Muscle of arm (tissue), 14 donors: ENCODE measurements at places on chromosomes 16 and 17.

- DNase-seq: peak; percentile 43
Observed at GRCh38 chr16:19179546-19180490, 11.8 kb downstream of the SYT17 start.

DNA sequence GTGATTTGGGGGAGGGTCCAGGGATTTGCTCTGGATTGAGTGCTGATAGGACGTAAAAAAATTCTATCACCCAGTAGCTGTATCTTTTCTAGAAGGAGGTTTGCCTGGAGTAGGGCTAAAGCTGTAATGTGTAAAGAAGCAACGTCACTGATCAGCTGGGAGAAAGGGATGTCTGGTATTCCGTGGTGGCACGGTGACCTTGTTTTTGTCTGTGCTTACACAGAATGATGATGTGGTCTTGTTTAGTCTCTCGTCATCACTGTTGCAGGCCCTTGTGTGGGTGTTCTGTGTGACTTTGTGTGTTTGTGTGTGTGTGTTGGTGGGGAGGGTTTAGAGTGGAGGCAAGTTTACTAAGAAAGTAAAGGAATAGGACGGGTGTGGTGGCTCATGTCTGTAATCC lies 22.5 kb upstream of the ARHGAP17 start:
- DNase-seq: no peak

GRCh38 chr17:60356940-60357339 lies 35.0 kb downstream of the USP32 start:
- DNase-seq: no peak

- no peak for DNase-seq
Observed at GRCh38 chr16:85859818-85860125, 39.2 kb upstream of the IRF8 start.

DNA sequence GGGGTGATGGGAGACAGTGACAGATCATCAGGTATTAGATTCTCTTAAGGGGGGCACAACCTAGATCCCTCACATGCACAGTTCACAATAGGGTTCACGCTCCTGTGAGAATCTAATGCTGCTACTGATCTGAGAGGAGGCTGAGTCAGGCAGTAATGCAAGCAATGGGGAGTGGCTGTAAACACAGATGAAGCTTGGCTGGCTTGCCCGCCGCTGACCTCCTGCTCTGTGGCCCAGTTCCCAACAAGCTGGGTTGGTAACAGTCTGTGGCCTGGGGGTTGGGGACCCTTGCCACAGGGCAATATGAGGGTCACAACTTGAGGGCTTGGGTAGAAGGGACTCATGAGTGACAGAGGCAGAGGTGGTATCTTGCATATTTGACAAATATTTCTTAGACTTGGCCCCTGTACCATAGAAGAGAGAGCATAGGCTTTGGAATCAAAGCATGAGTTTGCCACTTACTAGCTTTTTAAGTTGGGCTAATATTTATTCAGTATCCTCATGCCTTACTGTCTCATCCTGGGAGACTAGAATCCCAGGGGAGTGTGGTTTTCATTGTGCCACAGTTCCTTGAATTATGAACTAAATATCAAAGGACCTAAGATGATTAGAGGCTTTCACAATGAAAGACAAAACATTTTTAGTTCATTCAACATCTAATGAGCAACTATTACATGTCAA lies 133.4 kb downstream of the SPACA3 start:
- no peak for DNase-seq

- peak; percentile 60 for DNase-seq
Observed at GRCh38 chr17:82051776-82052637, at the start of the genes GPS1 and RFNG. GPS1 (plus strand) TSS chr17:82051898; CDS start chr17:82051932, 34 bp downstream. RFNG (minus strand) TSS chr17:82051811; CDS start chr17:82051766, 45 bp downstream.

DNA sequence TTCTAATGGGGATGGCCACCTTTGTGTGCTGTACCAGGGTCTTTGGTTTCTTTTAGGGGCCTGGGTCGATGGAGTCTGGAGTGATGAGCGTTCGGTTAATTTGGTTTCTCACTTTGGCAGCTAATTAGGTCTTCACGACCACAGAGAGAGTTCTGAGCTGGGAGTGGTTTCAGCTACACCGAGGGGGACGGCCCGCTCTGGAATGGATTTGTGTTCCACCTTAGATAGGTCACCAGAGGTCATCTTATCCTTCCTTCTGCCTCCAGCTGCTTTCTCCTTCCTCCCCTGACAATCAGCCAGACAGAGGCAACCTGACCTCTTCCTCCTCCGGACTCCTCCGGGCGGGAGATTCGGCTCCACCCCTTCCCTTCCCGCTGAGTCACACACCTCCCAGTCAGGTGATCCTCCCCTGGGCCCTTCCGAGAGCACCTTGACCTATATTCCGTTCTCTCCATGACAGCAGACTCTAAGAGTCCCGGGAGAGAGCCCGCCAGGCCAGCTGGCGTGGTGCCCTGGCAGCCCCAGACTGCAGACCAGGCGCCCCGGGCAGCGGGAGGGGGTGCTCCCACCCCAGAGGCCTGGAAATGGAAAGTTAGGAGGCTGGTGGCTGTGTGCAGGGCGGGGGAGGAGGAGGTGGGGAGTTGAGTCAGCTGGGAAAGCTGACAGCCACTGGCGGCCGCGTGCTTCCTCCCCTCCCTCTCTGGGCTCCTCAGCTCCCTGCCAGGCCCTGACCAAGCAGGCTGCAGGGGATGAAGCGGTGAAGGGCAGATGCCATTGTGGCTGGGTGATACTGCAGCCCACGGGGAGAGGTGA lies 44.7 kb downstream of the CHD9 start:
- DNase-seq: peak; percentile 85

GRCh38 chr16:70478912-70479341 lies 24.5 kb downstream of the FCSK start:
- no peak for DNase-seq

DNA sequence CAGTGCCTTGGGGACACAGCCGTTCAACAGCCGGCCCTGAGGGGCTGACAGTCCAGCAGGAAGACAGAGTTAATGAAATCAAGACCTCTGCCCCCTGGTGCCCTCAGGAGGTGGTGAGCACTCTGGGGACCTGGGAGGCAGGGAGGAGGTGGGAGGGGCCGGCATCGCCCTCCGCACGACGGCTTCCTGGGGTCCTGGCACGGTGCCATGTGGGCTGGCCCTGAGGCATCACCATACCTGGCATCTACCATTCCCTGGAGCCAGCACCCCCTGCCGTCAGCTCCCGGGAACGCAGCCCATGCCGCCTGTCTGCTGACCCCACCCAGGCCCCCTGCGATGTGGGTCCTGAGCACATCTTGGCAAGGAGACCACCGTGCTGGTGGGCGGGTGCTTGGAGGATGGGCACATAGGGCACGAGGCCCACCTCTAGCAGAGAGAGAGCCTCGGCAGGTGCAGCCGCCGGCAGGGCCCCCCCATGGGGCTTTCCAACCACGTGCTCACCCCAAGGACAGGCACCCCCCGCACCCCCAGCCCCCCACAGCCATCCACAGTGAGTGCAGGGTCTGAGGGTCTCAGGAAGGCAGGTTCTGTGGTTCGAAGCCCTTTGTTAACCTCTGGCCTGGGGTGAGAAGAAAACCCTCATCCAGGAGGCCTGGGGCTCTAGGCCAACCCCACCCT lies 52.5 kb downstream of the ZFPM1 start:
- no peak for DNase-seq

GRCh38 chr17:60153606-60154390 lies 4.0 kb downstream of the CA4 start:
- peak; percentile 59 for DNase-seq

- DNase-seq: no peak
Observed at GRCh38 chr17:64498308-64499203, 1.7 kb upstream of the POLG2 start.

- no peak for DNase-seq
Observed at GRCh38 chr16:57668263-57668571, at the start of gene ADGRG3. ADGRG3 (plus strand) TSS chr16:57668306; CDS start chr16:57668348, 42 bp downstream.

DNA sequence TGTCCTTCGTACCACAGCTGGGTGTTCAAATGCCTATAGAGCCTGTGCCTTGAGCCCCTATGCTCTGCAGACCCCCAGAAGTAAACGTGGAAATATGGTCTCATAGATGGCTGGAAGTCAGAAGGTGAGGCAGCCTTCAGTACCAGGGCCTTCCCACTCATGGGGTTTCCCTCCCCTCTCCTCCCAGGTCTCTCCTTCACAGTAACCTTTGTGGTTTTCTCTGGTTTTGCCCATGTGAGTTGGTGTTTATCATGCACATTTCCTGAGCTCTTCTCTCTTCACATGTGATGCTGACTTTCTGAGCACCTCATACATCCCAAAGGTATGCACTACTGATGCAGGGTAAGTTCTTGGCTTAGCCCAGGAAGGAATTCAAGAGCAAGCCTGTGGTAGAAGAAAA lies 35.4 kb downstream of the TMEM114 start:
- no peak for DNase-seq

DNA sequence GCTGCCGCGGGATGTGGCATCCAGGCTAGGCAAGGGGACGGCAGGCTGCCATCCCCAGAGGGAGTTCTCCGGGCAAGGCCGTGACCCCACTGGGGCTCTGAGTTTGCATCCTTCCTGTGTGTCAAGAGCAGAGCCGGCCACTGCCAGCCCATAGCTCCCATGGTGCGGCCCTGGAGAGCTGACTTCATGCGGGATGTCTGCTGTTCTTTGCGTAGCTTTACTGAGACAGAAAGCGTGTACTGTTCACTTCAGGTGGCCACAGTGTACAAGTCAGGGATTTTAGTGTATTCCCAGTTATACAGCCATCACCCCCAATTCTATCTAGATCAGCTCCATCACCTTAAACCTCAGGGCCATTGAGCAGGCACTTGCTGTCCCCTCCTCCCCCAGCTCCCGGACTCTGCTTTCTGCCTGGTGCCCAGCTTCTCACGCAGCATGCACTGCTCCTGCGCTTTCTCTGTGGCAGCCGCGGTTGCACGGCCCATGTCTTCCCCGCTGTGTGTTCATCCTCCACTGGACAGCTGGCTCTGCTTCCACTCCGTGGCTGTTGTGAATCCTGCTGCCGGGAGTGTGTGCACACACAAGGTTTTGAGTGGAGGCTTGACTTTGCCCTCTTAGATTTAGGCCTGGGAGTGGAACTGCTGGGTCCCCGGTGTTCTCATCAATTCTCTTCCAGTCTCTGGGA lies 71.2 kb downstream of the KLHDC4 start:
- no peak for DNase-seq

DNA sequence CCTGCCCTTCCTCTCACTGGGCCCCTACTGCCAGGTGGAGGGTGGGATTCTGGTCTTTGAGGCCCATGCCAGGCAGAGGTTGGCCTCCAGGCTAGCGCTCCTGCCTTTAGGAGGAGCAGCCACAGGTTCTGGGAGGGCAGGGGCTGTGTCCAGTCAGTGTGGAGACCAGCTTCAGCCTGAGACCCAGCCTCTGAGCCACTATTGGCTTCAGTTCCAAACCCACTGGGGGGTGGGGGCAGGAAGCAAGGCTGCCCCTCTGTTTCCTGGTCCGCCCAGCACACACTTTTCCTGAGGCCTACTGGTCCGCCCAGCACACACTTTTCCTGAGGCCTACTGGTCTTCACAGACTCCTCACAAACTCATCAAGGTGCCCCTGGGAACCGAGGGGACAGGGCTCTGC lies 16.4 kb downstream of the SLC5A10 start:
- DNase-seq: no peak

GRCh38 chr16:75491876-75492275 lies 3.4 kb downstream of the CHST6 start:
- DNase-seq: no peak

GRCh38 chr17:74163836-74164235 lies 39.6 kb upstream of the RPL38 start:
- DNase-seq: no peak

DNA sequence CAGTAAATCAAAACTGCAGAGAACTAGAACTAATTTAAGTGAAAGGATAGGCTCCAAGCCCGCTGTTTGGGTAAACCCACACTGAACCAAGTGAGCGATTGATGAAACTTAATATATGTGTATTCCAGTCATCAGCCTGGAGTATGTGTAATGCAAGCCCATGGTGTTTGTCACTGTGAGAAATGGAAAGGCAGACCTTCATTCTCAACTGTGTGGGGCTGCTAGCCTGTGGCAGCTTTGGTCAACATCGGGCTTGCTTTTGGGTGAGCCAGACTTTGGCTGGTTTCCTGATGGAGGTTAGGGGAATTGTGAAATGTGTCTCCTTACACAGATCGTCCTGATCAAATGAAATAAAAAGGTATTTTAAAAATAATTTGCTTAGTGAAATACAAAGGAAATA lies 279.9 kb downstream of the IRX3 start:
- no peak for DNase-seq

GRCh38 chr16:5678371-5678770 lies 580.8 kb upstream of the EEF2KMT start:
- no peak for DNase-seq

GRCh38 chr16:81673432-81673831 lies 105.7 kb upstream of the PLCG2 start:
- no peak for DNase-seq

DNA sequence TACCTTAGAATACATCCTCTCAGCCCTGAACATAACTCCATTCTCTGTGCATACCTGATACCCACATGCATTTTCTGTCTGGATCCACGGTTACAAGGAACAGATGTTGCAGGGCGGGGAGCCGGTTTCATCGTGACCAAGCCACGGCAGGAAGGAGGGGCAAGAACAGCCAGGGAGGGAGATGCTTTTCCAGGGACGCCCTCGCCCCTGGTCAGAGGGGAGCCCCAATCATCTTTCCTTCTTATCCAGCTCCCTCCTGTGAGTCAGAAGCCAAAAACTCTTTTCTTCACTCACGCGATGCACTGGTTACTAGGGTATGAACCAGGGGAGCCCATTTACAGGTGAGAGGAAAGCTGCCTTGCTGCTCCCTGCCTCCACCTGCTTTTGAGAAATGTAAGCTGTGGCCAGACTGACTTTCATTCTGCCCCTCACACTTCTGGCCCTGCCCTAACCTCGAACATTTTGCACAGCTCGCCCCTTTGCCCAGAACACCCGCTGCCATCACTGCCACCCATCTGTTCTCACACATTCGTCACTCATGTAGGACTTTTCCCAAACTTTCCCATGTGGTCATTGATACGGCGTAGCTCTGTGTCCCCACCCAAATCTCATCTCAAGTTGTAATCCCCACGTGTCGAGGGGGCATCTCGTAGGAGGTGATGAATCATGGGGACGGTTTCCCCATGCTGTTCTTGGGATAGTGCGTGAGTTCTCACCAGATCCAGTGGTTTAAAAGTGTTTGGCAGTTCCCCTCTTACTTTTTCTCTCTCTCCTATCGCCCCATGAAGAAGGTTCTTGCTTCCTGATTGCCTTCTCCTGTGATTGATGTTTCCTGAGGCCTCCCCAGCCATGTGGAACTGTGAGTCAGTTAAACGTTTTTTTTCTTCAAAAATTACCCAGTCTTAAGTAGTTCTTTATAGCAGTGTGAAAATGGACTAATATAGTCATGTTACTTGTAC lies 20.5 kb downstream of the FOXL1 start:
- no peak for DNase-seq

DNA sequence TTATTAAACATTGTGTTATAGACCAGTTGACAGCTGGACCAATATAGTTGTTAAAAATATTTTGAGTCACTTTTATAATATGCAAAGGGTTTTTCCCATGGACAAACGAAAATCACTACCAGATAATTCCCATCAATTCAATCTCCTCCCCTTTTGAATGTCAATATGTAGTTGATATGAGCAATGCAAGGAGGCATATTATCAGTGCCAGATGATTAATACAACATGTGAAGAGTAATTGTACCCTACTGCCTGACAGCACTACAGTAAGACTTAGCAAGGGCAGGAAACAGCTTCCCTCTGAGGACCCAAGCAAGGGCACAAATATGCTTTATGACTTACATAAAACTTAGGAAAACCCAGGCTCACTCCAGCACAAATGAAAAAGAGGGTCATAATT lies 17.3 kb downstream of the KANSL1 start:
- DNase-seq: no peak

- peak; percentile 73 for DNase-seq
Observed at GRCh38 chr16:81697616-81698309, 81.3 kb upstream of the PLCG2 start.
